Vagina (tissue), 2 donors: ENCODE measurements at places on chromosomes 16 and 17.

DNA sequence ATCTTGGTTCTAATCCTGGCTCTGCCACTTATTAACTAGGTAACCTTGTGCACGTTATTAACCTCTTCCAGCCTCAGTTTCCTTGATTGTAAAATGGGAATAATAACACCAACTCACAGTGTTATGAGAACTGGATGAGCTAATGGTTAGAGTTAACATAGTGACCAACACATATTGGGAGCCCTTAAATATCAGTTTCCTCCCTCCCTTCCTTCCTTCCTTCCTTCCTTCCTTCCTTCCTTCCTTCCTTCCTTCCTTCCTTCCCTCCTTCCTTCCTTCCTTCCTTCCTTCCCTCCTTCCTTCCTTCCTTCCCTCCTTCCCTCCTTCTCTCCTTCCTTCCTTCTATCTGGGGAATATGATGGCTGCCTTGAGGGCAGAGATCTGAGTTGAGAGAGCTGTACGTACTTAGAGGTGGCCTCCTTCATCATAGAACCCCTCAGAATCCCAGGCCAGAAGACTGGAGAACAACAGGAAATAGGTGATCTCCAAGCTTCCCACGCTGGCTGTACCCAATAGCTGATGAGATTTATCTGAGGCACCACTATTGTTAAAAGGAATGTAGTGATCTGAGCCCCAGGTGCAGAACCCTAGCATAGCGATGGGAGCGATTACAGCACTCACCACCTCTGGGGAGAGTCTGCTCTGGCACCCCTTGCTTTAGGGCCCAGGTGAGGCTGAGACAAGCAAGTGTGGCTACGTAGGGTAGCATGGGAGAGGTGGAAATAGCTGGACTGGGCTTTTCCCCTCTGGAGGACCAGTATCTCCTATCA lies 26.2 kb downstream of the CCR7 start:
- DNase-seq: no peak

GRCh38 chr17:57924677-57925076 lies 30.5 kb downstream of the CUEDC1 start:
- no peak for DNase-seq

DNA sequence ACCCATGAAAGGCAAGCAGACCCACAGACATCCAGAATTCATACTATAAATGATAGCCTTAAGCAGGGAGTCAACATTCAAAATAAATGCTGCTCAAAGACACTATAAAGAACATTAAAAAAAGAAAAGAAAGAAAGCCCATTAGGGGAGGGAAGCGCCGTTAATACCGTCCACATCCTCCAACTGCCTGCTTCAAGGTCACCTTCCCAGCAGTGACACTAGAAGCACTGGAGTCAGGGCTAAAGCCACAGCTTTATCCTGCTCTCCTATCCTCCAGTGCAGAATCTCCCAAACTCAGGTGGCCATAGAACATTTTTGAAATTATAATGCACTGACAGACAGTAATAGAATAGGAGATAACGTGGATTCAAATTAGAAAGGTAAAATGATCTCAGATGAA lies 59.4 kb downstream of the TEX2 start:
- DNase-seq: no peak

DNA sequence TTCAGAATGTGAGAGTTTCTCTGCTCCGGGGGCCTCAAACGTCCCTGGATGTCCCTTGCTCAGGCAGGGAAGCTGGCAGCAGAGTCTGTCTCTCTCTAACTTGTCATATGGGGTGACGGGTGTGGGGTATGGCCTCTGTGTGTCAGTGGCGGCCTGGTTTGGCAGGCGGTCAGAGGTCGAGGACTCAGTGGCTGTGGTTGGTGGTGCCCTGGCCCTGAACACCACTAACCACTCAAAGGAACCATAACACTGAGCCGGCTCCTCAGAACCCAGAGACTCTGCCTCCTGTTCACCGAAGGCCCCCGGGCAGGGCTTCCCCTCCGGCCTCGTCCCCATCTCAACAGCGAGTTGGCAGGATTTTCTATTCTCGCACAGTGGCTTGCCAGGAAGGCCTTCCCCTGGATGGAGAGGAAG lies 677 bp downstream of the P2RX1 start:
- no peak for DNase-seq

GRCh38 chr17:57530508-57530907 lies 214.6 kb downstream of the CCDC182 start:
- no peak for DNase-seq

GRCh38 chr16:65534121-65534528 lies 412.3 kb upstream of the CDH11 start:
- DNase-seq: no peak

DNA sequence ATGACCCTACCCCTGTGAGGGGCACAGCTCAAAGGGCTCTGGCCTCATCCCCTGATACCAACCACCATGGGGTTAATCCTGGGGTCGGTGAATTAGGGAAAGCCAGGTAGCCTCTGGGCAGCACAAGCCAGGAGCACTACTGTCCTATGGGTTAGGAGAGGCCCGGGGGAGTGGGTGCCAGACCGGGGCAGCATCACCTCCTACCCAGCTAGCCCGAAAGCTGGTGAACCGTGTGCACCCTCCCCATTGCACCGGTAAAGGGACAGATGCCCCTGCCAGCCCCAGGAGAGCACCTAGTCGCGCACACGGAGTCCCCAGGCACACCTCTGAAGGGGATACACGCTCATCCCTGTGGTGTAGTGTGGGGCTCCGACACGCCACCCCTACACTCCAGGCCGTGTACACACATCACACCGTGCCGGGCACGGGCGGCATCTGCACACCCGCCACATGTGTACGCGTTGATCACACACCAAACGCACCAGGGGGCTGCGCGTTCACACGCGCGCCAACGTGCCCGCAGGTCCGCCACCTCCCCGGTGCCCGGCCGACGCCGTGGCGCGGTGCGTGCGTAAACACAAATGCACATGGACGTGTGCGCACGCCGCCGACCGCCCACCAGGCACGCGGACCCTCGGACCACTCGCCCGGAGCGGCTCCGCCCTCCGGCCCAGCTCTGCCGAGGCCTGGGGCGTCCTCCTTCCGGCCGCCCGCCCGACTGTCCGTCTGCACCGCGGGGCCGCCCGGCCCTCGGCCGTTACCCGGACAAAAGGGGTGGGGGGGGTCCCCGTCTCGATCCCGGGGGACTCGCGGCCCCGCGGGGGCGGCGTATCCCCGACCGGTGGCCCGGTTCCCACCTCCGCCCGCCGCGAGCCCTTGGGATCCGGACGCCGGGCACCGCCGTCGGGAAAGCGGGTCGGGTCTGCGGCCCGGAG lies 785 bp downstream of the UBALD1 start:
- no peak for DNase-seq

- no peak for DNase-seq
Observed at GRCh38 chr16:81588326-81589081, 143.9 kb downstream of the CMIP start.

DNA sequence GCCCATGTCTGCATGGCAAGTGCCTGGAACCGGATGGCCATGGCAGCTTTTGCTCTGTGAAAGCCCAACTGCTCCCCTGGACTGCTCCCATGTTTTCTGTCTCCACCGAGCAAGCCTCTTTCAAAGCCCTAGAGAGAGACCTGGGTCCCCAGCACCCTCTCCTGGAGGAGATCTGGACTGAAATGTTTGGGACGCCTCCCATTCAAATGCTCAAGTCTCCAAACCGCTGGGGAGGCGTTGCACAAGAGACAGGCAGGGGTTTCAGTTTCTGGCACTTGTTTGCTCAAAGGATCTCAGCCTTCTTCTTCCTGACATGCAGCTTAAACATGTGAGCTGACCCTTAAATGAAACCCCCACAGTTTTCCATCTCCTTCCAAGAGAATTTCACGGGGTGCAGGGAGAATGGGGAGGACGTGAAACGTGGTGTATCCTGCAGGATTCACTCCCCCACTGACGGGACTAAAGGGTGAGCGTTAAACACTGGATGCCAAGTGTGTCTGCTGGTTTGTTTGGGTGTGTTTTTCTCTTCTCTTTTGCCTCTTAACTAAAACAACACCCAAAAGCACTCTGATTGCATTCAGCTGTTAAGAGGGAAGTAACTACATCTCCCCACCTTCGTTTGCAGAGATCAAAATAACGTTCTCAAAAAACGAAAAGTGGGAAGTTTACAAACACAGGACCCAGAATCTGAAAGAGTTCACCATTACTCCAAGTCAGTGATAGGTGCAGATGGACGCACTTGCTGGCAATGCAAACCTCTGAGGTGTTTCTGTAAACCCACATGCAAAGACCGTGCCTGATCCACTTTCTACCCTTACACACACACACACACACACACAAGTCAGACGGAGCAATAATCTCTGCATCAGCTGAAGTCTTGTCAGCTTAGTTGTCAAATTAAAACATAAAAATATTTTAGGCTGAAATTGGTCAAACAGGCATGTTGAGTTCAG lies 256.9 kb downstream of the C16orf95 start:
- no peak for DNase-seq

- no peak for DNase-seq
Observed at GRCh38 chr16:31876951-31877828, 3.6 kb downstream of the ZNF267 start.

- no peak for DNase-seq
Observed at GRCh38 chr16:88591577-88592021, 21.4 kb downstream of the ZC3H18 start.

DNA sequence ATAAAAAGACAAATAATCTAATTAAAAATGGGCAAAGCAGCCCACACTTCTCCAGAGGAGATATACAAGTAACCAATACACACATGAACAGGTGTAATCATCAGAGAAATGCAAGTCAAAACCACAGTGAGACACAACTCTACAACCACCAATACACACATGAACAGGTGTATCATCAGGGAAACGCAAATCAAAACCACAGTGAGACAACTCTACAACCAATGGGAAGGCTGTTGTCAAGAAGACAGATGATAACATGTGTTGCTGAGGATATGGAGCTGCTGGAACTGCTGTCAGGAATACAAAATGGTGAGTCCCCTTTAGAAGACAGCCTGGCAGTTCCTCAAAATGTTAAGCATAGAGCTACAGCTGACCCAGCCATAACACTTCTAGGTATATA lies 22.5 kb upstream of the ENGASE start:
- DNase-seq: no peak
